Stimulated activated CD4-positive, alpha-beta T cell treated with anti-CD3 and anti-CD28 coated beads, Interleukin-4, amount 100 ng/mL, for 24 hours (primary cell): ENCODE measurements at places on chromosomes 3 and 15.
A peak's percentile ranks its signal among the peaks of the same experiment; 100 is the strongest.

GRCh38 chr3:32630266-32630665 is 54.7 kb upstream of the CNOT10 start:
- DNase-seq, result no peak

DNA sequence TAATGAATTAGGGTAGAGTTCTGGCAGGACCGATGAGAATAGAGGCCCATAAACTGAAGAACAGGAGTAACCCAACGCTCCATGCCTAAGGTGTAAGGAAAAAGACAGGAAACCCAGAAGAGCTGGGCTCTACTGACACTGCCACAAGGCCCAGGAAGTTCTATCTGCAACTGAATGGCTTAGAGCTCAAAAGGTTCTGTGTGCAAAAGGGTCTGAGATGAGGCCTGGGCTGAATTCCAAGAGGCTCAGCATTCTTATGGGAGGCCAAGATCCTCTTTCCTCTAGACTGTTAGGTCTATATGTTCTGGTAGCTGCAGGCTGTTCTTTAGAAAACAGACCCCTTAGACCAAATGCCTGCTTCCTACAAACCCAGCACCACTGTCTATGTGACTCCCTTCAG is 30.5 kb upstream of the PRSS50 start:
- no peak for DNase-seq

- no peak for DNase-seq
Observed at GRCh38 chr3:112199622-112200316, 66.7 kb upstream of the GCSAM start.

GRCh38 chr3:73707772-73708171 is 83.0 kb upstream of the PDZRN3 start:
- DNase-seq, result no peak

GRCh38 chr3:29426302-29427226 is 145.7 kb downstream of the RBMS3 start:
- no peak for DNase-seq

- no peak for DNase-seq
Observed at GRCh38 chr3:181622365-181622764, 89.4 kb upstream of the SOX2 start.

DNA sequence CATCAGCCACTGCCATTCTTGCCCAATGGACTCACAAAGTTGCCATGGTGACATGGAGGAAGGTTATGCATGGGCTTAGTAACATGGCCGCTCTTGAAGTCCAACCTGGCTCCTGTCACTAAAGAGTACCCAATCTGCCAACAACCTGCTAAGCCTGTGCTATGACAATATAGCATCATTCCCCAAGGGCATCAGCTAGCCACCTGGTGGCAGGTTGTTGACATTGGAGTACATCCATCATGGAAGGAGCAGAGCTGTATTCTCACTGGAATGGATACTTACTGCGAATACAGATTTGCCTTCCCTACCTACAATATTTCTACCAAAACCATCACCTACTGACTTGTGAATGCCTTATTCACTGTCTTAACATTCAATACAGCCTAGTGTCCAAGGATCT is 138.9 kb upstream of the RORA start:
- DNase-seq, result no peak

GRCh38 chr15:71736286-71736947 is 73.9 kb upstream of the NR2E3 start:
- DNase-seq, result no peak

DNA sequence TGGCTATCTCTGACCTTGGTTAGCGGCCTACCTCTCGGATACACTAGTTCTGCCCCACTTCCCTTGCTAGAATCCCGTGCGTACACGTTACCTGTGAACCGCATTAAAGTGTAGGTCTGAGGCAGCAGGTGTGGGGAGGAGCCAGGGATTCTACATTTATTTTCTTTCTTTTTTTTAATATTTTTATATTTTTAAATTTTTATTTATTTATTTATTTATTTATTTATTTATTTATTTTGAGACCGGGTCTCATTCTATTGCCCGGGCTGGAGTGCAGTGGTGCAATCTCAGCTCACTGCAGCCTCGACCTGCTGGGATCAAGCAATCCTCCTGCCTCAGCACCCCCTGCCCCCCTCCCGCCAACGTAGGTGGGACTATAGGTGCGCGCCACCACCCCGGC is 60.9 kb upstream of the NR2E3 start:
- no peak for DNase-seq

DNA sequence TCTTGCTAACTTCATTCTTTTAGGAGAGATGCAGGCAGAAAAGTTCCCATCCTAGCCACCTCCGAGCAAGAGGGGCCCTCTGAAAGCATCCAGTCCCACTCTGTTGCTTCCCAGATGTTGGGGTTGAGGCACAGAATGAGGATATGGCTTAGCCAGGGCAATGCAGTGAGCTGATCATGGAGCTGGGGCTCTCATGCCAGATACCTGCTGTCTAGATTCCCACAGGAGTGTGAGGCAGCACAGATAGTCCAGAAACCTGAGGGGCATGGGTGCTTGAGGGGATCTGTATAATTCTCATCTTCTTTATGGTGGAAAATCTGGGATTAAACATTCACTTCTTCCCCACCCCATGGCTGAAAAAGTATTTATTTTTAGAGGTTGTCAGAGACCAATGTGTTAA is 1.2 kb downstream of the SLC22A13 start:
- no peak for DNase-seq

- DNase-seq, result no peak
Observed at GRCh38 chr3:103440539-103441203, 1005.9 kb downstream of the ZPLD1 start.

- DNase-seq, result no peak
Observed at GRCh38 chr3:78077842-78078241, 1037.9 kb downstream of the ROBO2 start.

- DNase-seq, result no peak
Observed at GRCh38 chr3:61666615-61667330, 105.4 kb downstream of the PTPRG start.

- no peak for DNase-seq
Observed at GRCh38 chr3:145055375-145056076, 1083.9 kb downstream of the DIPK2A start.

DNA sequence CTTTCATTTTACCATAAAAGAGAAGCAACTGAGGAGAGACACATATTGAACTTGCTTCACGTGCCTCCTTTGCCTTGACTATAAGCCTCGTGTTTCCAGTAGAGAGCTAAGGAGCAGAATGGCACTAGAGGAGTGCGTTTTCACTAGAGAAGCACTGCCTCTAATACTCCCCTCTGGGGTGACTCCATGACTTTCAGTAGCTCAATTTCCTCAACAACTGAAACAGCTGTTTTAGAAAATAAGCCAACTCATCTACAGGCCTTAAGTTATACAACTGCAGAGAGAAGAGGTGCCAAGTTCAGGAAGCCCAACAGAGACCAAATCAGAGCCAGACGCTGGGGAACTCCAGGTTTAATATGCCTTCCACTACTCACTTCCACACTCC is 1.9 kb downstream of the UBP1 start:
- no peak for DNase-seq

DNA sequence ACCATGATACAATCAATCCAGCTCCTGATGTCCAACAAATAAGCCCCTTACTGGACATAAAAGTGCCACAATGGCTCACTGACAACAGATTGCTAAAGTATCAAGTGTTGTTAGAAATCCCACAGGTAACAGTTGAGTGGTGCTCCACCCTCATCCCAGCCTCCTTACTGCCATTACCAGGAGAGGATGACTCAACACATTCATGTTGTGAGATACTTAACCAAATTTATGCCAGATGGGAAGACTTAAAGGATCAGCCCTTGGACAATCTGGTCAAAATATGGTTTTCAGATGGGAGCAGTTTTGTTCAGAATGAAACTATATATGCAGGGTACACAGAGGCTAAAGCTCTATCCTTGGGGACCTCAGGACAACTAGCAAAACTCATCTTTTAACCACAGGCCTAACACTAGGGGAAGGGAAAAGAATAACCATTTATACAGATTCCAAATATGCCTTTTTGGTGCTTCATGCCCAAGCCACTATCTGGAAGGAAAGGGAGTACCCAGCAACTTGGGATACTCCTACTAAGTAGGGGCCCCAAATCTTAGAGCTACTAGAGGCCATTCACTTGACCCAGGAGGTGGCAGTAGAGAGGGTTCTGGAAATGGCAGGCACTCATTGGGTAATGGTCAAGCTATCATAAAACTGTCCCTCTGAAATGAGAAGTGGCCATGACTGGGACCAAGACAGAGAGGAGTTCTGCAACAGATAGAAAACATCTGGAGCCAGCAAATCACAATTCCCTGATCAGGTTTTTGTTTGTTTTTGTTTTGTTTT is 6.9 kb upstream of the ZNF662 start:
- no peak for DNase-seq

GRCh38 chr15:90860942-90861675 is 7.3 kb upstream of the FURIN start:
- DNase-seq, result no peak

DNA sequence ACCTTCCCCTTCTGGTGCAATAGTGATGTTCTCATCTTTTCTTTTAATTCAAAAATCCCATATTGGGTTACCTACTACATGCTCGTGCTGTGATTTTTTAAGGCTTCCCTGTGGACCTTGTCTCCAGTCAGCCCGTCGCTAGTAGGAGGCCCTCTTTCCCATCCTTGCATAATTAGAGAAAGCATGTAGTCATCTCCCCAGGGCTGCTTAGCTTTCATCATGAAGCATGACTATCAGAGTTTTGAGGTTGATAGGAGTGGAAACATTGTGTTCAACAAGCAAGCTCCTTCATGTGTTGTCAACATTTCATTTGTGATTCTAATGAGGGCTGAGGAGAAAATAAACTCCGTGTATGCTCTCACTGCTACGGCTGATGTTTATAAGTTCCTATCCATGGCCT is 8.7 kb upstream of the LRTM1 start:
- DNase-seq, result no peak

- DNase-seq, result peak; percentile 8
Observed at GRCh38 chr3:69370156-69370883, 15.6 kb downstream of the FRMD4B start.

DNA sequence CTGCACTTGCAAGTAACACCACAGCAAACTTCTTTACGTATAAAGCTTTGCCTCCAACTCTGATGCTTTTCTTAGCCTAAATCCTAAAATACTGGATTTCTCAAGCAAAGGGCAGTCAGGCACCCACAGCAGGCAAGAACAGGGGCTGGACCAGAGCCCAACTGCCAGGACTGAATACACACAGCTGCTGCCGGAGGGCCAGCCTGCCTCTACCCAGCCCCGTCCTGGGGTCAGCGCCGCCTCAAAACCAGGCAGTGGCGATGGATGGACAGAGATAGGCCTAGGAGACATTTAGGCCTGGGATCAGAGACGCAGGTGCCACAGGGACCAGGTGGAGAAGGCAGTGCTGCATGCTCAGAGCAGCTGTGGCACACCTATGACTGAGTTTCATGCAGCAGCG is 47.6 kb upstream of the SEC61A1 start:
- no peak for DNase-seq

DNA sequence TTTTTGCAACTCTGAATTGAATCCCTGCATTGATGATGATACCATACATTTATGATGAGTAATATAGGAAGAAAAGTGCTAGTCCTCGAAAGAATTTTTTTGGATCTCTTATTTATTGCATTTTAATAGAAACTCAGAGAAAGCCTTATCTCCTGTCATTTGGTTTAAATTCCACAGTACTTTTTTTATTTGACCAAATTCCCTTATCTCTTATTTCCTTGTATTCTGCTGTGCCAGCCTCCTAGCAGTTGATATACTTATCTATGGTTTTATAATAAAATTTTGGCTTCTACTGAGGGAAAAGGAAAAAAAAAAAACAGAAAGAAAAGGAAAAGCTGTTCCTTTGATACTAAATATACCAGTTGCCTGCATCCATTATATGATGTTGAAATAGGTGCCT is 535.1 kb upstream of the NR2F2 start:
- no peak for DNase-seq

- DNase-seq, result no peak
Observed at GRCh38 chr3:78765671-78766485, 1001.9 kb downstream of the ROBO1 start.

DNA sequence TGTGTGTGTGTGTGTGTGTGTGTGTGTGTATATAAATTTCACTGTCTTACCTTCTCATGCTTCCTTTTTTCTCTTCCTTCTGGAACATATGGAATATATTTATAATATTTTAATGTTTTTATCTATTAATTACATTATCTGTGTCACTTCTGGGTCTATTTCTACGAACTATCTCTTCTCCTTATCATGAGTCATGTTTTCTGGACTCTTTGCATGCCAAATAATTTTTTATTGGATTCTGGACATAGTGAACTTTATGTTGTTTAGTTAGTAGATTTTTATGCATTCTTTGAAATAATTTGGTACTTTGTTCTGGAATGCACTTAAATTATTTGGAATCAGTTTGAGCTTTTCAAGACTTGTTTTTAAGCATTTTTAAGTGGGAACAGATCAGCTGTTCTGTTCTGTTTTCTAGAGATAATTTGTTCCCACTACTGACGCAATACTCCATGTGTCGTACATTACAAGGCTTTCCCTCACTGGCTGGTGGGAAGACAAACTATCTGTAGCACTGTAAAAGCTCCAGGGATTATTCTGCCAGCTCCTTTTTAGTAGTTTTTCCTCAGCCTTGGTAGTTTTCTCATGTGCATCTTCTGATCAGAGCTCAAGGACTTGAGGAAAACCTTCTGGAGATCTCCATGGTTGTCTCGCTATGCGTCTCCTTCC is 302.0 kb downstream of the CLSTN2 start:
- no peak for DNase-seq

DNA sequence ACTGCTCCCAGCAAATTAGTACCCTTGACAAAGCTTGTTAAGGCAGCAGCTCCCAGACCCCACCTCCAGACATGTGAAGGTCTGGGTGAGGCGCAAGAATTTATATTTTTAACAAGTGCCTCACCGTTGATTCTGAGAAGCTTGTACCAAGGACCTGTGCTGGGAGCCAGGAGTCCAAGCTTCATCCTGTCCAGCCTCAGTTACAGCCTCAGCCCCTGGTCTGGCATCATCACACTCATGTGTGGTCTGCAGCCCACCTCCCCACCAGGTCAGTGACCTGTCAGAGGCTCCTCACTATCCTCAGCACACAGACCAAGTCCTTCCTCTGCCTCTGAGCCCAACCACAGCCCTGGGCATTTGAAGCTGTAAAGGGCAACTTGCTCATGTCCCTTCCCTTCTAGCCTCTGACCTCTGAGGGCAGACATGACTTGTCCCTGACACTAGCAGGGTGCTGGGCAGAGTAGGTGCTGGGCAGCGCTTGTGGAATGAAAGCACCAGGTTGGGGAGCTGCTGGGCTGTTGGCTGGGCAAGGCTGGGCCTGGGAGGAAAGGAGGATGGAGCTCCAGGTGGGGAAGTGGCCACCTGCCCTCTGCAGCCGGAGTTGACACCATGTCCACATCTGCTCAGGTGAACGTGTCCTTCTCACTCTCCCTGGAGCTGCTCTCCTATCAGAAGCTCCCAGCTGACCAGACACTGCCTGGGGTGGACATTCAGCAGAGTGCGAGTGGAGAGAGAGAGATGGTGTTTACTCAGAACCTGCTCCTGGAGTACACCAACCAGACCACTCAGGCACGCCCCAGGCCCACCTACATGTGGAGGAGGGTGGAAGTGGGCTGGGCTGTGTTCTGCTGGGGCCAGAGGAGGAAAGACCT is 16.9 kb downstream of the ACAA1 start:
- no peak for DNase-seq
